ENCODE measurements at places on chromosomes 13 and 19.

GRCh38 chr19:39515551-39516191, 732 bp downstream of the SELENOV start:
- no peak for DNase-seq

- DNase-seq = no peak
These were observed 49.8 kb downstream of the ATP8A2 start for GRCh38 chr13:25421612-25422011.

- no peak for DNase-seq
These were observed 70.8 kb upstream of the GPR12 start for GRCh38 chr13:26831336-26831908.

GRCh38 chr13:109336730-109337129, 449.7 kb downstream of the IRS2 start:
- DNase-seq = no peak

- DNase-seq = no peak
These were observed 6.7 kb downstream of the FCGBP start for GRCh38 chr19:39927524-39928356.

GRCh38 chr19:56905631-56906150, 65.2 kb upstream of the PEG3 start:
- no peak for DNase-seq

DNA sequence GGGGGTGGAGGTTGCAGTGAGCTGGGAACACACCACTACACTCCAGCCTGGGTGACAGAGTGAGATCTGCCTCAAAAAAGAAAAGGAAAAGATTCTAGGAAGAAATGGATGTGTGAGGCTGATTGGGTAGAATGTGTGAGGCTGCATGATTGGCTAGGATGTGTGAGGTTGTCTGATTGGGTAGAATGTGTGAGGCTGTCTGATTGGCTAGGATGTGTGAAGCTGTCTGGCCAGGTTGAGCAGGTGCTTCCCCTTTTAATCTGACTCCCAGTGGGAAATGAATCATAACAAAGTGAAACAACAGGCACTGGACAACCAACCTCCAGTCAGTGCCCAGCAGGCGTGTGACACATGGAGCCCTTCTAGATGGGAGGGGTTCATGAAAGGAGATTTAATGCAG, 14.7 kb downstream of the C13orf46 start:
- no peak for DNase-seq

- no peak for DNase-seq
These were observed 9.8 kb downstream of the MVB12A start for GRCh38 chr19:17429641-17430113.

DNA sequence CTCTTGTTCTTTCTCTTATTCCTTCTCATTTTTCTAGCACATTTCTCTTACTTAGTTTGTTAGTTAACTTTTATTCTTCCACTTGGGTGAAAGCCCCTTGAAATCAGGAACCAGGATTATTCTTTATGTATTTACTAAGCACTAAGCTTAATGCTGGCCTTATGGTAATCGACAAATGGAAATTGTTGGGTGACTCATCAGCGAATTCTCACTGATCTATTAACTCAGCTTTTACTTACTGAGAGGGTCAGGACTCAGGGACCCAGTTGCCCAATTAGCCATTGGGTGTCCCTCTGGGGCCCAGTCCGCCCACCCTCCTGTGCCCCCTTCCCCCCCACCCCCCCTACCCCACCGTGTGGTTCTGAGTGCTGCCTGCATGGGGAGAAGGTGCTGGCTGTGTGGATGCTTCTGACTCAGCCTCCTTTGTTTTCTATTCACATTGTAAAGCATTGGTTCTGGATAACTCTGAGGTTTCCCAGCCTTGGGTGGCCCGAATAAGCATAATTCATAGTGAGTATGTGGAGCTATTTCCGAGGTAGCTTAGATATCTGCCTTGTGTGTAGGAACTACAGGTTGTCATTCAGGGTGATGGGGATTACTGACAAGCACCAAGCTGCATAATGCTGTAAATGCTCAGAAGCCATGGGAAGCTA, 240.9 kb downstream of the FGF9 start:
- DNase-seq = no peak

DNA sequence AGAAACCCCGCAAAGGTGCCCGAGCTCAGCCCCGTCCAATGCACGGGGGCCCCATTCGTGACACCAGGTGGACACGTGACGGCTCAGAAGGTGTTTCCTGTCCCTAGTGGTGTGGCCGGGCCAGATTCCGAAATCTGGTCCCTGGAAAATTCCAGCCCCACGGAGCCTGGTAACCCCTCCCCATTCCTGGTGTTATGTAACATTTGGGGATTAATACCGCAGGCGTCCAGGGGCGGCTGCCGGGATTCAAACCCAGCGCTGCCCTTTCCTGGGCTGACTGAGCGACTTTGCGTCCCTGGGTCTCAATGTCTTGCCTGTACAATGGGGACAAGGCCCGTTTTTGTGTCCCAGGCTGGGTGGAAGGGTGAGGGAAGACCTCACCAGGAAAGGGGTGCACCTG, 1.0 kb upstream of the PLK5 start:
- DNase-seq = no peak

- DNase-seq = no peak
These were observed 6.3 kb upstream of the FUT2 start for GRCh38 chr19:48689449-48689848.

DNA sequence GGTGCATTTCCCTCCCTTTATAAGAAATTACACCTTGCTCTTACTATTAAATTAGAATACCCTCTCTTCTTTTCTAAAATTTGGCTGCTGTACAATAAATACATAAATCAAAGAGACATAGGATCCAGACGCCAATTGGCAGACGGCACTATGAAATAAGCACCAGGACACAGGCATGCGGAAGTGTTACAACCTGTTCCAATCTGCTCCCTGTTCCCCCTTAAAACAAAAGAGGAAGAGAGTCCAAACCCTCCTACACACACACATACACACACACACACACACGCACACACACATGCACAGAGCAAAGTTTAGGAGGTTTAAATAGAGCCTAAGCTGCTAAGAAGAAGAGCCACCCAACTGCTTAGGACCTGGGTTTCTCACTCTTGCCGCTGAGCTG, 75.6 kb upstream of the ZNF507 start:
- DNase-seq = no peak

- DNase-seq = no peak
These were observed 2.3 kb upstream of the UPK1A start for GRCh38 chr19:35663981-35664380.

- no peak for DNase-seq
These were observed 461.9 kb downstream of the PCDH17 start for GRCh38 chr13:58093394-58093793.

DNA sequence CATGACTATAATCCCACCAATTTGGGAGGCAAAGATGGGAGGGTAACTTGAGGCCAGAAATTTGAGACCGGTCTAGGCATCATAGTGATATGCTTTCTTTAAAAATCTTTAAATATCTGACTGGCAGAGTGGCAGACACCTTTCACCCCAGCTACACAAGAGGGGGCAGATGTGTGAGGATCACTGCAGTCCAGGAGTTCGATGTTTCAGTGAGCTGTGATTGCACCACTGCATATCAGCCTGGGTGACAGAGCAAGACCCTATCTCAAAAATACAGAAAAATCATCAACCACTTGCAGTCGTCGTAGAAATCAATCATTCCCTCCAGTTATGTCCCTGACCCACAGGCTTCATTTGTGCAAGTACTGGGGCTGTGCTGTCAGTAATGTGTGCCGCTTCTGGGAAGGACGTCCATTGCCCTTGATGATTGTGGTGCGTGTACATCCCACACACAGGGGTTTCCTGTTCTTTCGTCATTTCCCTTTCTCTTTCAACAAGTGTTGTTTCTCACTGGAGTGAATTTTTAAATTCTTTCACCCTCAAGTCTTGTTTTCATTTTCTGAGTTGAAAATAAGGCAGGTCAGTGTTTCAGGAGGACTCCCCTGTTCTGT, 1.4 kb downstream of the LGALS14 start:
- DNase-seq = no peak

GRCh38 chr19:22733691-22734090, 50.3 kb downstream of the ZNF99 start:
- no peak for DNase-seq

GRCh38 chr19:55703790-55704215, 28.8 kb downstream of the EPN1 start:
- peak; percentile 86 for DNase-seq

DNA sequence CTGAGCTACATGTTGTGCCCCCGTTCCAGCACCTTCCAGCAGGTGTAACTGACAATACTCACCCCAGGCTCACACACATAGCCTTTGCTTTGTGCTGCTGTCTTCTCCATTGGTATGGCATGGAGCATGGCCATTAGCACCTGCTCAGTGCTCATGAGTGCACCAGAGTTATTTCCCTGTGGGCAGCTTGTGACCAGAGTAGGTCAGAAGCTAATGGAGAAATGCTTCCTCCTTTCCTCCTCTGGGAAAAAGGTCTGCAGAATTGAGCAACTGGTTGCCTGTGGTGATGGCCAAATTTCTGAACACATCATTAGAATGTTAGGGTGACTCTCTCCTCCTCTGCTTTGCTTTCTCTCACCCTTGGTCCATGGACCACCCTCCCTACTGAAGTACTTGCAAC, 344.5 kb upstream of the TMTC4 start:
- no peak for DNase-seq

- no peak for DNase-seq
These were observed 554.5 kb downstream of the IRS2 start for GRCh38 chr13:109231888-109232287.

GRCh38 chr13:46010148-46010547, 42.4 kb downstream of the ZC3H13 start:
- DNase-seq = no peak

DNA sequence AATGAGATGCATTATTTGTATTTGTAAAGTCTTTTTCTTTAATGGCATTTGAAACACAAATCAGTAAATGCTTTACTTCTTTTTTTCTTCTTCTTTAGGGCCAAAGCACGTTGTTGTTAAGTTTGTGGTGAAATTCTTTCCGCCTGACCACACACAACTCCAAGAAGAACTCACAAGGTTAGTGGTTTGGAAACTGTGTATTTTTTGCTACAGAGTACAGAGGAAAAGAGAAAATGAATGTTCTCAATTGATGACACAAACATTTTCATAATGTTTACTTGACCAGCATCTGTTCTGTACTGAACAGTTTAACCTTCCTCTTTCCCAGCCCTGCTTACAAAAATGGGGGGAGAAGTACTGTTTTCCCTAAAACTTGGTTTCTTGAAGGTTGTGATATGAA, 190.9 kb upstream of the RNF113B start:
- DNase-seq = no peak

DNA sequence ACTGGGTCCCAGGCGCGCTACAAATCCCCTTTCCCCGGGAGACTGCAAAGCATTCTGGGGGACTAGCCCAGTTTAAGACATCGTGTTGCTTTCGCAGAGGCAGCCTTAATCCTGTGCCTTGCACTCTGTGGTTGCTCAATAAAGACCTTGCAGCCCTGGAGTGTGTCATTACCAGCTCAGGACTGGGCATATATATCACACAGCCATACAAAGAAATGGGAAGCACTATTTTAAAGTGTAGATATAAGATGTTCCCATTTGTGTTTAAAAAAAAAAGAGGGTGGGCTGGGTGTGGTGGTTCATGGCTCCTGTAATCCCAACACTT, 11.1 kb downstream of the NAPA start:
- no peak for DNase-seq

GRCh38 chr13:108947551-108948030, 318.2 kb downstream of the MYO16 start:
- DNase-seq = no peak

DNA sequence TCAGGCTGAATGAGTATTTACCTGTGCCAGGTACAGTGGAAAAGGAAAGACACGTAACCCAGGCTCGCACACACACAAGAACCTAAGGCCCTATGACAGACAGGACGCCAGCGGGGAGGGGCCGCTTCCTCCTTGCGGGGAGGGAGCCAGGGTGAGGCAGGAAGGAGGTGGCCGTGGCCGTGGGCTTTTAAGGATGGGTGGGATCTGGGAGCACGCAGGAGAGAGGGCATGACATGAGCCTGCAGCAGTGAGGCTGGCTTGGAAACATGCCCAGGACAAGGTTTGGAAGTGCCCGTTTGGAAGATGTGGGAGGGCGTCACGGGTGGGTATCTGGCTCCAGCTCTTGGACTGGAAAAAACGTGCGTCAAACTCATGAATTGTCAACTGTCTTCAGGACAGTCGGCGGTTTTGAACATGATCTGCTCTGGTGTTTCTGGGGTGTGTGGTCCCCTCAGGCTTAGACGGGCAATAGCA, 20.1 kb downstream of the SH3GL1 start:
- peak; percentile 96 for DNase-seq

Data from spleen (tissue), 13 donors.